Fibroblast of skin of right biceps (primary cell): ENCODE measurements at places on chromosomes 7 and 10.

GRCh38 chr10:18607503-18608378 lies 43.6 kb downstream of the NSUN6 start:
- DNase-seq: peak; percentile 88

GRCh38 chr10:31304291-31304970 lies 14.6 kb upstream of the ZEB1 start:
- peak; percentile 65 for DNase-seq

GRCh38 chr10:29596356-29596755 lies 38.4 kb downstream of the SVIL start:
- DNase-seq: no peak

DNA sequence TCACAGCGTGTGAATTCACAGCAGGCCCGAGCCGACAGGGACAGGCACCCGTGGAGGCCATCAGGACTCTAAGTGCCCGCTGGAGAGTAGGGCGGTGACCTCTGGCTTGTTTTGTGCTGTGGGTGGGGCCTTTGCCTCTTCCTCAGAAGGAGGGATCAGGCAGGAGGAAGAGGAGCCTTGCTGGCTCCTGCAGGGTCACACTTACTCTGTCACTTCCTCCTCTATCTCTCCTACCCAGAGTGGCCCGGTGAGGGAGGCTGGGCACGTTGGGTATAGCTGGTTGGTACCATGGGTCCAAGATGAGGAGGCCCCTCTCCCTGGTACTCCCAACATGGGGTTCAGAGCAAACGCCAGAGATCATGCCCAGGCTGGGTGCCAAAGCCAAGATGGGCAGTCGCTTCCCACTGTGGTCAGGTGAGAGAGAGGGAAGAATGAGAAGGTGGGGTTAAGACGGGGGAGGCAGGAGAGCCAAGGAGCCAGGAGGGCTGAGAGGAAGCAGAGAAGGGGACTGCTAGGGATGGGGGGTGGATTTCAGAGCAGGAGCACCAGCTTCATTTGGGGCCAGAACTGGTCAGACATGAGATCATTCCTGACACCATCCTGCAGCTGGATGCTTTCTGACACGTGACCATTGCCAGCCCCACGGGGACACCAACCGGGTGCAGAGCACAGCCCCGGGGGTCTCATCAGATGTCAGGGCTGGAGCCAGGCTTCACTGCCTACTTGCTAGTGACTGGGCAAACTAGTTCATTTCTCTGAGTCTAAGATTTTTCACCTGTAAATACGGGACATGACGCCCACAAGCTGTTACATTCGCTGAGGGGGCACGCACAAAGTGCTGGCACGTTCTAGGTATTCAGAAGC lies 54.8 kb upstream of the CACUL1 start:
- DNase-seq: no peak

DNA sequence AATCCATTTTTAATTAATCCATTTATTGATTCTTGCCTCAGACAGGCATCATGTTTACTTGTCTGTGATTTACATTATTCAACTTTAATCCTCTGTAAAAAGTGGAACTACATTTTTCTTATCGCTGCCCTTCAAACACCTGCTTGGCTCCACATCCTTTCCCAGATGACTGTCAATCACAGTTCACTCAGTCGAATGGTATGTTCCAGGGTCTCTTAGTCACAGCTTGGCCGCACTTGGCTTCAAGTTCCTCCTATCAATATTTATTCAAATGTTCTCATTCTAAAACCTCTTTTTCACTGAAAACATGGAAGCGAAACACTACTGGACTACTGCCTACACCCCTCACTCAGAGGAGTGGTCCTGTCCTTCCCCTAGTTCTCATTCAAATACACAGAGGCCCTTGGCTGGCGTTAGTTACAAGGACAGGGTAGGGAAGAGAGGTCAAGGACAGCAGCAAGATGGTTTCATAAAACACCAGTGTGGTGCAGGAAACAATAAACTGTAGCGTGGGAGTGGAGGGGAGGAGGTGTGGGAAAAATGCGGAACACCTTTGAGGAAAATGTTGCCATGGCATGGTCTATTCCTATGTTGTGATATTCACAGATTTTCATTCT lies 143.2 kb downstream of the USP6NL start:
- peak; percentile 7 for DNase-seq

DNA sequence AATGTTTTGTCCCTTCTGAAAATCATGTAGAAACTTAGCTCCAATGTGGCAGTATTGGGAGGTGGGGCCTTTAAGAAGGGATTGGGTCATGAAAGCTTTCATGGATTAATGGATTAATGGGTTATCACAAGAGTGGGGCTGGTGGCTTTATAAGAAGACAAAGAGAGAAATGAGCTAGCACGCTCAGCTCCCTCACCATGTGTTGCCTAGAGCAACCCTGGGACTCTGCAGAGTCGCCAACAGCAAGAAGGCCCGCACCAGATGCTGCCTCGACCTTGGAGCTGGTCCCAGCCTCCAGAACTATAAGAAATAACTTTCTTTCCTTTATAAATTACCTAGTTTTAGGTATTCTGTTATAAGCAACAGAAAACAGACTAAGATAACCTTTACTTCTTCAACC lies 74.9 kb upstream of the HECW1 start:
- DNase-seq: no peak

- peak; percentile 93 for DNase-seq
Measured at GRCh38 chr10:31618541-31619291, 299.7 kb downstream of the ZEB1 start.

DNA sequence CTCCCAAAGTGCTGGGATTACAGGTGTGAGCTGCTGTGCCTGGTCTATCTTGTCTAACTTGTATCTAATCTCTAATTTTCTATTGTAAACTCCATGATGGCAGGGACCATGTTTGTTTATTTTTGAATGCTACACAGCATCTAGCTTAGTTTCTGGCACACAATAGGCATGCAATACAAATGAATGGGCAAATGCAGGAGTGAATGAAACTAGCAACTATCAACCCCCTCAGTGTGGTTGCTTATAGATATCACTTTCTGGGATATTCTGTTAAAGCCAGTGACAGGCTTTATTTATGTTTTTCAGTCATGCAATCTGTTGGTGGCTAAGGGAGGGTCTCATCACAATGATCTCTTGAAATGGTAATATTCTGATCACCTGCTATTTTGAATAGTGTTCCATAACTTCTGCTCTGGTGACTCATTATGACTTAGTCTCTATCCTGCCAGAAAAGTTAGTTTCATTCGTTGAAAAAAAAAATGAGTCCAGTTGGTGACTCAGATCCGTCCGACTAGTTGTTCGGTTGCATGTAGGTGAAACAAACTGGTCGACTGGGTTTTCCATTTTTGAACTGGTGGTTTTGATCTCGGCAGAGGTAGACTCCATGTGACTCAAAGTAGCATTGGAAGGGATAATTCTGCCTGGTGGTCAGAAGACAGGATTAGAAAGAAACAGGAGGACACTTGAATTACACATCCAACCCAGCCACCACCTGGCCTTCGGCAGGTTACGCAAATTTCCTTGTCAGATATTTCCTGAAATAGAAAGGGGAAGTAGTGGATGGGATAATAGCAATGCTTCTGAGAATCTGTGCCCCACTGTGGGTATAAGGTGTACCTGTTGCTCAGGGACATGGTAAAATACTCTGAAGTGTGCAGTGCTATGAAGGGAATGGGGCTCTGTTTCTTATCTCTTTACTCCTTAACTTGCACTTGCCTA lies 76.8 kb downstream of the GATA3 start:
- peak; percentile 33 for DNase-seq

- peak; percentile 87 for DNase-seq
Measured at GRCh38 chr7:136528329-136528728, 340.1 kb upstream of the CHRM2 start.

- DNase-seq: no peak
Measured at GRCh38 chr10:124996127-124996853, 54.4 kb downstream of the ZRANB1 start.

DNA sequence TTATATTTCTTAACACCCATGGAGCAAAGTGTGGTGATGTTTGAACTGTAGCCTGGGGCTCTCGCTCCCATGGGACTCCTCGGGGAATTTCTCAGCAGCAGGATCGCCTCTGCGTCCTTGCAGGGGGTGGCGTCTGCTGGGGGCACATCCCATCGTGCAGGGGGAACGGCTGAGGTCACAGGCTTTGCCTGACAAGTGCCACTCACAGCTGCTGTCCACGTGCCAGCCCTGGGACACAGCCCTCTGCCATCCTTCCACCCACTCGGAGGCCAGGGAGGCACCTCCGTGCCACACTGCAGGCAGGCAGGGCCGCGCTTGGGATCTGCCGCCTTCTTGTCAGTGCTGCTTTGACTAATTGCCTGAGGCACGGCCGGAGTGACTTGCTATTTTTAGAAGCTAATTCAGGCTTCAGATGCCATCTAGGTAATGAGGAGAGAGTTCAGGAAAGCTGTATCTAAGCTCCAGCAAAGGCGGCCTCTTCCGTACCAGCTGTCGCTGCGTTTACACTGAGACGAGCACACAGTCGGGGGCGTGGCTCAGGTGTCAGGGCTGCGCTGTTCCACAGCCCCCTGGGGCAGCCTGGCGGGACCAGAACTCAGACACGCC lies 45.7 kb downstream of the PITRM1 start:
- no peak for DNase-seq

DNA sequence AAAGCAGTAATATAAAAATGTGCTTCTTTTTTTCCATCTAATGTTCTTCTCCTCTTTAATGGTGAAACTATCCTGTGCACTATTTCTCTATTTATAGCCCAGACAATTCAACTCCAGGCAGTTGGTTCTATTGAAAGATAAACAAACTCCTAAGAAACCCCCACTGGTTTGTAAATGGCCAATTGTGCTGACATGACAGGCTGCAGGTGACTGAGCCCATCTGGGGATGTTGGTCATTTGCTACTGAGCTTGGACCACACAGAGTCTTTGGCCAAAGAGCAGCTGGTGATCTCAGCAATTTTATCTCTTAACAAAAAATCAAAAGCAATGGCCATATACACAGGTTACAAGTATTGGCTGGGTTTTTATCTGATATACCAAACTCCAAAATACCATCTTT lies 631.8 kb upstream of the CELF2 start:
- no peak for DNase-seq

DNA sequence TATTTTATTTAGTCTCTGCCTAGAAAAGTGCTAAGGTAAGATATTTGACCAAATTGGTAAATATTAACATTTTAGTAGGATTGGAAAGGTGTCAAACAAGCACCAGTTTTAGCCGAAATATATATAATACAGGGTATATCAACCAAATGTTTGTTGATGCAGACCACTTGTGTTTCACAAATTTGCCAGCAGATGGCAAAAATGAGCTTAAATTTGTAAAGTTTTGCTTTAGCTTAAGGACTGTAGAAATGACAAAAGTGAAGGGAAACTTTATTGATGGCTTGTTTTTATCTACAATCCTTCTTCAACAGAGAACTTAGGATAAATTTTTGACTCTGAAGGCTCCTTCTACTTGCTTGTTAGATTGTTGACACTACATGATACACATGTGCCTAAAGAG lies 4.8 kb upstream of the POLR1F start:
- DNase-seq: peak; percentile 44

DNA sequence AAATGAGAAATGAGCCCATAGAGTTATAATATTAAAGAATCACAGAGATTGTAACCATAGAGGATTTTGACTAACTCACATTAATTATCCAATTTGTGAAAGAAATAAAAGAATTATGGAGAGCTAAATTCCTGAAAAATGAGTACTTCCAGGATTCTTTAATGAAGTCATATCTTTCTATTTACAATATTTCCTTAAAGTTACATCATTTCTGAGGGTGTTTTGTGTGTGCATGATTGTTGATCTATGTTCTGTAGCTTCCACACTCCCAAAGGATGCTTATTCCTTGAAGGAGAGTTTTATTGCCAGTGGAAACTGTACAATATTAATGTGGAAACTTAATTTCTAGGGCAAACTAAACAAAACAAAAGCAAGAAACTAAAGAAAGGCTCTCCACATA lies 299.6 kb downstream of the MDFIC start:
- DNase-seq: peak; percentile 70

GRCh38 chr10:10794046-10794445 lies 223.6 kb upstream of the CELF2 start:
- no peak for DNase-seq

DNA sequence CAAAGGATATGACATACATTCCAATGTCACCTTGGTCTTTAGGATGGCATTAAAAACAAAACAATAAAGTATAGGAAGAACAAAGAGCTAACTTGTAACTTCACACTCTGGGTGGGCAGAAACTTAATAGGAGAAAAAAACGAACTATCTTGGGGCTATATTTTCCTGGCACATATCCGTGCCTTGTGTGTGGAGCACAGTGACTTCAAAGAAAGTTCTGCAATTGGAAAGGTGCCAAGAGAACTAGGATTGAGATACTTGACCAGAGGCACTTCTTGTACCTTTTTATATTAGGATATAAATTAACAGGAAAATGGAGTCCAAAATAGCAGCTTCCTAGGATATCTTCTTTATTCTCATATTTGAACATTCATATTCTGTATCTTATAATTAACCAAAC lies 148.4 kb downstream of the SEMA3D start:
- DNase-seq: no peak

GRCh38 chr7:2107386-2108070 lies 125.2 kb downstream of the MAD1L1 start:
- no peak for DNase-seq

DNA sequence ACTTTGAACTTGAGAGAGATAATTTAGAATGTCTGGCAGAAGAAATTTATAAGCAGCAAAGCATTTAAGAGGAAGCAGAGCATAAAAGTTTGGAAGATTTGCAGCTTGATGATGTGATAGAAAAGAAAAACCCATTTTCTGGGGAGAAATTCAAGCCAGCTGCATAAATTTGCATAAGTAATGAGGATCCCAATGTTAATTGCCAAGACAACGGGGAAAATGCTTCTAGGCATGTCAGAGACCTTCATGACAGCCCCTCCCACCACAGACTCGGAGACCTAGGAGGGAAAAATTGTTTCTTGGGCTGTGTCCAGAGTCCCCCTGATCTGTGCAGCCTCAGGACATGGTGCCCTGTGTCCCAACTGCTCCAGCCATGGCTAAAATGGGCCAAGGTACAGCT lies 263.6 kb upstream of the POT1 start:
- DNase-seq: no peak

DNA sequence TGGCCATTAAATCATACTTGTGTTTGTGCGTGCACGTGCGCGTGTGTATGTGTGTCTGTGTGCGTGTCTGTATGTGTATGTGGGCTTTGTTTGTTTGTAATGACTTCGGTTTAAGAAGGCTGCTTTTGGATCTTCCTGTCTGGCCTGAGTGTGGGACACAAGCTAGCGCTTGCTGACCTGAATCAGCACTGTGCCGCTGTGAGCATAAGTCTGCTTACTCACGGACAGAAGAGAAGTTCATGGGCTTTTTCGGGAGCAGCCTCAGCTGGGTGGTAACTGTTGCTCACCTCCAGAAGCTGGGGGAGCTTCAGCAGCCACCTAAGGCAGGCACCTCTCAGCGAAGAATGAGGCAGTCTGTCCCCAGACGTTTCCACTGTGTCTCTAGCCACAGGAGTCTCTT lies 56.1 kb upstream of the TRUB1 start:
- DNase-seq: no peak
